AG08395 (cell line): ENCODE measurements at places on chromosomes 5 and 9.
A peak's percentile ranks its signal among the peaks of the same experiment; 100 is the strongest.

DNA sequence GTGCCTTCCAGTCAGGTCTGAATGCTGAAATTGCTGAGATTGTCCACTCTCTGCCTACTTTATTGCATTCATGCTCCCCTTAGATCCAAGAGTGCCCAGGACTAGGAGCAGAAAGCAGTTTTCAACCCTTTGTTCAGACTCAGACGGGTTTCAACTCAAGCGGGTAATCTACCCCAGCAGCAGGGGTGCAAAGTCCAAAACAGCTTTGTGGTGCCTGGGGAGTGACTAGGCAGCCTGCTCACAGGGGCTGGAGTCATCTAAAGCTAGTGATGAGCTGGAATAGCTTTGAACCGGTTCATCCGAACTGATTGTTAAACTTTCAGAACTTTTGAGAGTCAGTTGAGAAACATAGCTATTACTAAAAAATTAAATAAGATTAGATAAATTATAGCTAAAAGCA lies 71.0 kb upstream of the IQGAP2 start:
- no peak for DNase-seq

- DNase-seq = no peak
These were observed 462.6 kb downstream of the ENC1 start for GRCh38 chr5:74177961-74178360.

GRCh38 chr5:9895302-9895645 lies 265.1 kb upstream of the TAS2R1 start:
- DNase-seq = no peak

GRCh38 chr5:133222040-133222439 lies 170.2 kb downstream of the HSPA4 start:
- no peak for DNase-seq

- DNase-seq = no peak
These were observed 1793.0 kb upstream of the ACO1 start for GRCh38 chr9:30591461-30591860.

DNA sequence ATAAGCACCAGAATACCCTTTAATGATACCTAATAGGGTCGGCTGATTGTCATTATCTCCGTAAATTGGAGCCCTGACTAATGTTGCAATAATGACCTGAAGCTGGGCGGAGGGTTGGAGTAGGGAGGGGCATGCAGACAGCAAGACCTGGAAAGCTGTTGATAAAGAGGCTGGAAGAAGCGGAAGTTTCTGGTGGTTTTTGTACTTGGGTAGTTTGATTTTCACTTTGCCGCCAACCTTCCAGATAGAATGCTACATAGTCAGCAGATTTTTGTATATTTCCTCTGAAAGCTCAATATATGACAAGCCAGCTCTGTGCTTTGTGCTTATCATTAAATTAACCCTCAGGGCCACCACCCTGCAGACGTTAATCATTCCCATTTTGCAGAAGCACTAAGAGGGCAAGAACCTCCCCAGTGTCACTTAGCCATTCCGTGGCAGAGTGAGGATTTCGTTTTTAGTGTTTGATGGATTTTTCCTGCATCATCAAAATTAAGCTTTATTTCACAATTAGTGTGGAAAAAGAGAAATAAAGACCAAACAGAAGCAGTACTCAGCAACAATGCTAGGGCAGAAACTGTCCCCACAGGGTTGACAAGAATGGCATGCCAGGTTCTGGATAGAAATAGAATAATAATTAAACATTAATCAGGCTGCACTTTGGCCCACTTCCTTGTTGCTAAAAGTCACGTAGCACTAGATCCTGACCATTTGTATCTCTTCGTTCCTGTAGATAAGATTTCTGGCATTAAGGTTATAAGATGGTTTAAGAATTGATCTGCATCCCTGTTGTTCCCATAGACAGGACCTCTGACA lies 34.7 kb downstream of the DIRAS2 start:
- no peak for DNase-seq

- DNase-seq = no peak
These were observed 49.5 kb upstream of the ALDH1B1 start for GRCh38 chr9:38343037-38343436.

- DNase-seq = no peak
These were observed 166.9 kb downstream of the DMRT2 start for GRCh38 chr9:1217076-1217475.

DNA sequence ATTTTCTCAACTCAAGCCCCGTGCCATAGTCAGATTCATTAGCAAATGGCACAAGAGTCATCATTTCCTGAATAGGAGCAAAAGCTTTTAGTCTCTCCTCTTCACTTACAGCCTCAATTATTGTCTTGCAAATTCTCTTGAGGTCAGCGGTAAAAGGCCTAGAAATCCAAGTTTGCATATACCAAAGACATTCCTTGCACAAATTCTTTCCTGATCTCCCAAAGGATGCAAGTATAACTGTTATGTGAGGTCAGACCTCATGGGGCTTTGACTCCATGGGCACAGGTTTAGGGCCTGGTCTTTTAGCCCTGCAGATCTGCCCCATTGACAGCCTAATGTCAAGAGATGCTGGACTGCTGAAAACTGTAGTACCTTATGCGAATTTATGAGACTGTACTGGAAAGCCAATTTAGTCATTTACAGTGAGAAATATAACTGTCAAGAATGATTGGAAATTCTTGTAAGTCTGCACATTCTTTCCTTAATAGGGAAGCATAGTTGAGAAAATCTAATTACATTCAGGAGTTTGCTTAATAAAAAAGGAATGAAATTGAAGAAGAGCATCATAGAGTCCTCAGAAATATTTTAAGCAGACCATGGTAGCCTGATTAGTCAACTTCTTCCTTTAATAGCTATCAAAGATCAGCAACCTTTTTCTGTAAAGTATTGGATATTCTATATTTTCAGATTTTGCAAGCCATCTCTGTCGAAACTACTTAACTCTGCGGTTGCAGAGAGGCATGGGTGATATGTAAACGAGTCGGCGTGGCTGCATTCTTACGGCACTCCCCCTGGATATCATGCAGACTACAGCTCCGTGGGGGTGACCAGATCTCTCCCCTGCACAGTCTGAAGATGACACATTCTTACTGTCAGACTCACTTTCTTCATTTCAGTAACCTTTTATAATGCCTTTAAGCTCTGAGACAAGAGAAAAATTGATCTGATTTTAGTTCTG lies 45.2 kb downstream of the GCNT4 start:
- DNase-seq = peak; percentile 18

- no peak for DNase-seq
These were observed 12.4 kb downstream of the IFNA1 start for GRCh38 chr9:21452681-21453080.

- DNase-seq = no peak
These were observed 10.6 kb upstream of the SLC44A1 start for GRCh38 chr9:105233873-105234272.

- no peak for DNase-seq
These were observed 13.4 kb downstream of the ADAM19 start for GRCh38 chr5:157562111-157562581.

DNA sequence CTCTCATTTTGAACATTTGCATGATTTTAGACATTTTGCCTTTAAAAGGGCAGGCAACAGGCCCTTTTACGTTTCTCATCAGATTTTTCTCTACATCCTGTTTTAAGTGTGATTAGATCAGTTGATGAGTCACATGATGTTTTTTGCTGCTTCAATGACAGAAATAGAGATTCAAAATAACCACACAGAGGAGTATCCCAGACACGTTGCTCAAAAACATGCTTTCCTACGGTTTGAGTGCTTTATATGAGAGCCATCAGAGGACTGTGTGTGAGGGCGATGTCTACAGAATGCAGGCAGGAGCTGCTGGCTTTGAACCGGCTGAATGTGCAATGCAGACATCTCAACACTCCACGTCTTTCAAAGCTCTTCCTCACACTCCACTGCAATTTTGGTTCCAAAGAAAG lies 42.1 kb downstream of the OTULIN start:
- peak; percentile 78 for DNase-seq
